ENCODE measurements at places on chromosomes 5 and 9.
A peak's percentile ranks its signal among the peaks of the same experiment; 100 is the strongest.

- H3K4me1 ChIP-seq, result peaks cover 24% of the 10 kb centered on the region
- no peak overlapping the region for H3K27ac ChIP-seq
- no peak for DNase-seq
- no peaks in the 10 kb centered on the region for H3K27me3 ChIP-seq
These were observed 266.8 kb downstream of the AOPEP start for GRCh38 chr9:94993160-94993820.

DNA sequence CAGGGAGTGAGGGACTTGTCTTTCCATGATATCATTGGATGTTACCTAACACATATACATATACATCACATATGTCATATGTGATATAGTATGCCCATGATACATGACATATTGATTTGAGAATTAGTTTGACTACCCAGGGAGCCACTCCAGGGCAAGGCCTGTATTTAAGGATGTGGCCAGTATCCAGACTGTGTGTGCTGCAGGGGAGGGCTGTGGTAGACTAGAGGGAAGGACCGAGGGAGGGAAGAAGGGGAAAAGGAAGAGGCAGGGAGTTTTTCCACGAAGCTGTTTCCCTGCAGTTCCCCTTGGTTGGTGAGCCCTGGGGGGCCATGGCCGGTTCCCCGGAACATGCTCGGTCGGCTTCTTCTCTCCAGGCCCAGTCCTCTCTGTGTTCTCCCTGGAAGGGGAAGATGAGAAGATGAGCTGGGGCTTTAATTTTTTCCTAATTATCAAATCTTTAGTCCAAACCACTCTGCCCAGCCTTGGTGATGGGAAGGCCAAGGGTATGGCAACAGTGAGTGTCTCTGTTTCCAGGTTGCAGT is 48.7 kb downstream of the NSUN2 start:
- H3K4me3 ChIP-seq, result no peak overlapping the region
- H3K36me3 ChIP-seq, result no peaks in the 10 kb centered on the region
- H3K27ac ChIP-seq, result no peak overlapping the region
- H3K4me1 ChIP-seq, result peaks cover 5% of the 10 kb centered on the region
- no peak for DNase-seq

DNA sequence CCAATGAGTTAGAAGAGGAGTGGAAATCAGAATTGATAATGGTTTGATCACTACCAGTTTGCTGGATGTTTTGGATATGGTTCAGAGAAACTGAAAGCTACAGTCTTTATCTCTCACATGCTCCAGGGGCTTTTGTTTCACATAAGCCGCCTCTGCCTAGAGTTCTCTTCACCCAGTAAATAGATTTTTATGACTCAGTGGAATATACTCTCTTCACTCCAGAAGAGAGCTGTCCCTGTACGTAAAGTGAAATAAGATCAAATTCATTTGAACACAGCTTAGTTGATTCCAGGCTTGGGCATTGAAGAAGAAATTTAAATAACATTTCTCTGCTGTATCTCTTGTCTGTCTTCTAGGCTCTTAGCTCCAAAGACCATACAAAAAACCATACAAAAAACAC is 184.9 kb downstream of the TRPM3 start:
- H3K27ac ChIP-seq, result no peak overlapping the region
- H3K4me1 ChIP-seq, result no peaks in the 10 kb centered on the region
- H3K4me3 ChIP-seq, result no peak overlapping the region

- DNase-seq, result peak; percentile 78
- peak overlapping the region; percentile 52 for H3K4me3 ChIP-seq
- no peaks in the 10 kb centered on the region for H3K27me3 ChIP-seq
- peak overlapping the region; percentile 92 for H3K27ac ChIP-seq
These were observed 1.4 kb upstream of the SPAAR start for GRCh38 chr9:35907711-35908503.

GRCh38 chr5:126462239-126463014 is 39.2 kb downstream of the GRAMD2B start:
- H3K27ac ChIP-seq, result peak overlapping the region; percentile 28
- no peaks in the 10 kb centered on the region for H3K36me3 ChIP-seq
- peak; percentile 20 for DNase-seq
- no peaks in the 10 kb centered on the region for H3K4me1 ChIP-seq
- no peaks in the 10 kb centered on the region for H3K27me3 ChIP-seq

DNA sequence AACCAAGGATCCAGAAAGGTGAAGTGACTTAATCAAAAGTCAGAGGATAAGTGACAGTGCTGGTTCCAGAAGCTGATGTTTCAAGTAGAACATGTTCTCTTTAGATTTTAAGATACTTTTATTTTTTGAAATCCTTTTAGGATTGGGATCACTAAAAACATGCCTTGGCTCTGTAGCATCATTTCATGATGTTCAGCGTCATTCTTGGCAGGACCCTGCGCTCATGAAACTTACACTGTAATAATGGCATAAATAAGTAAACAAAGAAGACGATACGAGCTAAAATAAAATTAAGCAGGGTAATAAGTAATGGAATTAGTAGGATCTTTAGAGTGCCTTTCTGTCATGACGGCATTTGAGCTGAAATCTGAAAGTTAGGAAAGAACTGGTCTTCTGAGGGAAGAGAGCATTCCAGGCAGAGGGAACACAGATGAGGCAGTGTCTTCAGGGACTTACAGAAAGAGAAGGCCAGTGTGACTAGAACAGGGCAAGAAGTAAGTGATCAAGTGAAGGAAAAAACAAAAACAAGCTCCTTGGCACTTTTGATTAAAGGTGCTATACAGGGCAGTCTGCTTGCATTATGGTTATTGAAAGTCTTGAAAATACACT is 19.9 kb downstream of the CTNNA1 start:
- no peak for DNase-seq
- H3K4me3 ChIP-seq, result no peak overlapping the region
- H3K36me3 ChIP-seq, result peaks cover 6% of the 10 kb centered on the region

- no peak for DNase-seq
- no peaks in the 10 kb centered on the region for H3K27me3 ChIP-seq
- H3K36me3 ChIP-seq, result no peaks in the 10 kb centered on the region
These were observed 1595.9 kb upstream of the NUDT12 start for GRCh38 chr5:105158526-105158925.

DNA sequence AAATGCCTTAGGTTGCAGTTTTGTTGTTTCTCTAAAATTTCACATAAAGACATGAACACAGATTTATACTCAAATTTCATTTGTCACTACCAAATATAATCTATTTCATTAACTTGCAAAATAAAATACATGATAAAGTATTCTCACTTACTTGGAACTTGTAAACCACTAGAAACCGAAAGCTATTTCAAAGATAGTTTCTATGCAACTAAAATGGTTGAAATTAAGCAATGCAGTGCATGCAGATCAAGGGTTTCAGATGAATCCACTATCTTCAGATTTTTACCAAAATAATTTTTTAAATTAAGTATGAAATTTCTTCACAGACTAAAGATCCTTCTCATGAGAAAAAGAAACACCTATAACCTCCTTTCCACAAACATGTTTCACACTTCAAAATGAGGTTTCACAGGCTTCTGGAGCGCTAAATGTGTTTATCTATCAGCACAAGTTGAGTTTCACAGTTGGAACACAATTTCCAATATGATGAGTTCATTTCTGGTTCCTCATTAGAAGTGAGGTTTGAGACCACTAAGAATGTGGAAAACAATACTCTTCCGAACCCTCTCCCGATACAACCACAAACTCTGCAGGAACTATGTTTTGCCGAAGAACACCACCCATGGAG is 63.9 kb downstream of the EPB41L4A start:
- H3K4me3 ChIP-seq, result no peak overlapping the region
- no peak for DNase-seq
- no peak overlapping the region for H3K27ac ChIP-seq
- H3K4me1 ChIP-seq, result peaks cover 5% of the 10 kb centered on the region
- H3K36me3 ChIP-seq, result no peaks in the 10 kb centered on the region
- H3K27me3 ChIP-seq, result no peaks in the 10 kb centered on the region

- H3K4me1 ChIP-seq, result no peaks in the 10 kb centered on the region
- no peaks in the 10 kb centered on the region for H3K36me3 ChIP-seq
- no peak overlapping the region for H3K27ac ChIP-seq
- no peak for DNase-seq
These were observed 187.7 kb upstream of the KCNN2 start for GRCh38 chr5:114174131-114174530.

DNA sequence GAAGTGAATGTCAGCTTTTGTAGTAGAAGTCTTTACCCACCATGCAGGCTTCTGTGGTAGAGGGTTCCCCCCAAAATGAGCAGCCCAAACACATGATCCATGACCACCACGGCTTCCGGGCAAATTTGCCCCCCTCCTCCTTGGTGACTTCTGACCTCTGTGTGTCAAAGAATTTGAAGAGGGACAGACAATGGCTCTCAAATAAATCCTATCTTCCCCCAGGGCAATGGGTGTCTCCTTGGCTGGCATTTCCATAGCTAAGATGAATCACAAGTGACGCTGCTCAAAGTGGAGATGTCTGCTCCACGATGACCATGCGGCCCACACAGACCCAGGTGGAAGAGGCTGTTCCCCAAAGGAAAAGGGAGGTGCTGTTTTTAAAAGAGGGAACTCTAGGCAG is 30.2 kb upstream of the BOD1 start:
- H3K27me3 ChIP-seq, result no peaks in the 10 kb centered on the region
- H3K36me3 ChIP-seq, result no peaks in the 10 kb centered on the region
- DNase-seq, result no peak
- H3K4me3 ChIP-seq, result no peak overlapping the region
- no peaks in the 10 kb centered on the region for H3K4me1 ChIP-seq
- H3K27ac ChIP-seq, result no peak overlapping the region

DNA sequence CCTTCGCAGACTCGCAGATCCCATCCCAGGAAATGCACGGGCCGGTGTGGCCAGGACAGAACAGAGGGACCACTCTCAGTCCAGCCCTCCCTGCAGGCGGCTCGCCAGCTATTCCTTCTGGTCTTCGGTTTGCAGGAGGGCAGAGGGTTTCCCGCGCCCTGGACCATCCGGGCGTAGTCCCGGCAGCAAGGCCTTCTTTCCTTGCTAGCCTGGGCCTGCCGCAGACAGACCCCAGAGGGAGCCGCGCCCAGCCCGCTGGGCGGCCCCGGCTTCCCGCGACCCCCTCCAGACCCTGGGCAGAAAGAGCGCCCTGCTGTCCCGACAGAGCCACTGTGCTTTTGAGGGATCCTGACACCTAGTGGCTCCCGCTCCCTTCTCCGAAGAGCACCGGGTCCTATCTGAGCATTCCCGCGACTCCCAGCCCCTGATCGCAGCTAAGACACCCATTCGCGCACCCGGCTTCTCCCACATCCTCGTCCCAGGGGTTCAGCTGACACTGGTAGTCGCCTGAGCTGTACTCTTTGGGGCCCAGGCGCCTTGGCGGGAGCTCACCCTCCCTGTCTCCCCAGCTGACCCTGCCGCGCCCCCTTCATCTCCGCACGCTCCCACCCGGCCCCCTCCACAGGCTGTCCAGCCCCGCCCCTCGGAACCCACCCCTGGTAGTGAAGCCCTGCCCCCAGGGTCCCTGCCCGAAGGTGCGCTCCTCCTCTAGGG is 1.1 kb downstream of the CFAP90 start:
- H3K4me1 ChIP-seq, result peaks cover 7% of the 10 kb centered on the region
- DNase-seq, result peak; percentile 7
- no peak overlapping the region for H3K27ac ChIP-seq
- H3K4me3 ChIP-seq, result peak overlapping the region; percentile 38
- peaks cover 57% of the 10 kb centered on the region for H3K27me3 ChIP-seq

DNA sequence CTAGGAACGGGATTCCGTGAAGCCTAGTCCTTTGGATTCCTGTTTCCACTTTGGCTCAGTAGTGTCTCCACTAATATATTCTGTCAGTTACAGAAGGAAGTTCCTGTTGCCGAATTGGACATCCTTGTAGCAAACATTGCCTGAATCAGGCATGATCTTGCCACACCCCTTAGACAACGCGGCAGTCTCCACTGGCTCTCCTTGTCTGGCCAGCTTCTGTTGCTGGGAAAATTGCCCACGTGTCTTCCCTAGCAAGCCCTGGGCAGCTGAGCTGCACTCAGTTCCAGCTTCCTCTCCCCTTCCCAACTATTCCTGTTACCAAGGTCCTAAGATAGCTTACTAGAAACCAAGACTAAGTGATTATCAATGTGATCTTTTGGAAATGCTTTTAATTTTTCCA is 316.6 kb upstream of the RIOK2 start:
- H3K4me3 ChIP-seq, result no peak overlapping the region
- no peak overlapping the region for H3K27ac ChIP-seq
- no peaks in the 10 kb centered on the region for H3K36me3 ChIP-seq
- peaks cover 2% of the 10 kb centered on the region for H3K4me1 ChIP-seq
- no peaks in the 10 kb centered on the region for H3K27me3 ChIP-seq
- DNase-seq, result peak; percentile 20

GRCh38 chr5:158814521-158814920 is 285.2 kb downstream of the EBF1 start:
- no peaks in the 10 kb centered on the region for H3K36me3 ChIP-seq
- no peak overlapping the region for H3K27ac ChIP-seq
- H3K4me1 ChIP-seq, result no peaks in the 10 kb centered on the region
- no peaks in the 10 kb centered on the region for H3K27me3 ChIP-seq

GRCh38 chr9:36268007-36268427 is 9.8 kb upstream of the GNE start:
- no peak for DNase-seq
- no peak overlapping the region for H3K27ac ChIP-seq
- no peaks in the 10 kb centered on the region for H3K27me3 ChIP-seq
- no peaks in the 10 kb centered on the region for H3K4me1 ChIP-seq
- no peak overlapping the region for H3K4me3 ChIP-seq

- H3K36me3 ChIP-seq, result no peaks in the 10 kb centered on the region
- H3K27me3 ChIP-seq, result no peaks in the 10 kb centered on the region
- no peak for DNase-seq
- no peak overlapping the region for H3K4me3 ChIP-seq
These were observed 108.5 kb downstream of the MTREX start for GRCh38 chr5:55416306-55416705.

DNA sequence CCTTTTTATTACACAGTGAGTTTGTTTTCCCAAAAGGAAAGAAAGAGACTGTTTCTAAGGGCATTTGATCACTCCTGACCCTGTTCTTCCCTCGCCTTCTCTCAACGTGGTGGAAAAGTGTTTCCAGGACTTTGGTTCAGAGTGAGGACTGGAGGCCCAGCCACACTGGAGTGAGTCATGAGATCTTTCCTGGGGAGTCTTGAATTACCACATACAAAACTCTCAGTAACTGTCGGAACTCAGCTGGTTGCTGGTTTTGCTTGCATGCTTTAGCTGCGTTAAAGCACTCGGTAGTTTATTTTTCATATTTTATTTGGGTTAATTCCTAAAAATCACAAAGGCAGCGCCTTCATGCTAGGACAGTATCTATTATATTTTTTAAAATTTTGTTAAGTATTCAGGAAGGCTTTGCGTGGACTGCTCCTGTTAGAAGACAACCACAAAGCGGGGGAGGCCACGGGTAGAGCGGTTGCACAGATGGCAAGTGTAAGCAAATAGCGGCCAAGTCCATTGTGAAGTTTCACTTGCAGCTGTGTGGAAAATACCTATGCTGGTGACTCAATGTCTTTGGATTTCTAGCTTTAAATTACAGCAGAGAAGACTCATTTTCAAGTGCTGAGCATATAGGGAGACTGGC is 77.7 kb downstream of the ARSB start:
- H3K4me1 ChIP-seq, result peaks cover 15% of the 10 kb centered on the region
- no peaks in the 10 kb centered on the region for H3K36me3 ChIP-seq
- no peaks in the 10 kb centered on the region for H3K27me3 ChIP-seq
- peak overlapping the region; percentile 83 for H3K27ac ChIP-seq
- peak overlapping the region; percentile 4 for H3K4me3 ChIP-seq

- H3K4me3 ChIP-seq, result no peak overlapping the region
- H3K27me3 ChIP-seq, result no peaks in the 10 kb centered on the region
- H3K4me1 ChIP-seq, result no peaks in the 10 kb centered on the region
- no peak overlapping the region for H3K27ac ChIP-seq
These were observed 32.6 kb downstream of the SPATA31D1 start for GRCh38 chr9:82021198-82021597.
